ENCODE measurements at places on chromosomes 7 and 10.
A peak's percentile ranks its signal among the peaks of the same experiment; 100 is the strongest.

DNA sequence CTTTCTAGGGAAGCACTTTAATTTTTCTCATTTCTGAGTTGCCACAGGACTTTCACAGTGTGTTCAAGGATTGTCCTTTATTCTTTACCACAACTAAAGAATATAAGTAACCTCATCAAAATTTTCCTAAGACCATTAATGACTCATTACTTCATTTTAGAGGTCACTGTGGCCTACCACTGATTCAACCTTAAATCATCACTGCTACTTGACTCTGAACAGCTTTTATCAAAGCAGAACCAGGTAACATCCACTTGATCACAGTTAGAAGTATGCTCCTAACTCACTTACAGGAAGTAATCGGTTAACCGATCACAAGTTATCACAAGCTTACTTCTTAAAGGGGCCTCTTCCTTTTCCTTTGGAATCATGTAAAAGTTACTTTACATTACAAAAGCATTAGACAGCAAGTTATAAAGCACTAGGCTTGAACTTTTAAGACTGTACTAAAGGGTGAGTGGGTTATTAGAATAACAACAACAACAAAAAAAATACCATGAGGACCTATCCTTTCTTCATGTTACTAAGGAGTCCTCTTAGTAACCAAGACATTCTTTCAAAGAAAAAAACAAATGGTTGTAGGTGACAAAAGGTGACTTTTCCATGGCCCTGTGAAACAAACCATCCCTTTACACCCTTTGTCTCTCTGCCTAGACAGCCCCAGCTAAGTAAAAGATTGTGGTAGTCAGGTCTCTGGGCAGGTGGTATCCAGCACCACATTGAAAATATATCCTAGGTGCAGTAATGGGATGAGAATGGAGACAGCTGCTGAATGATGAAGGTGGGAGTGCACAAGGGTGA is 40.0 kb upstream of the PDK4 start:
- no peak for DNase-seq

- DNase-seq, result no peak
Measured at GRCh38 chr7:41067576-41067975, 635.3 kb downstream of the INHBA start.

DNA sequence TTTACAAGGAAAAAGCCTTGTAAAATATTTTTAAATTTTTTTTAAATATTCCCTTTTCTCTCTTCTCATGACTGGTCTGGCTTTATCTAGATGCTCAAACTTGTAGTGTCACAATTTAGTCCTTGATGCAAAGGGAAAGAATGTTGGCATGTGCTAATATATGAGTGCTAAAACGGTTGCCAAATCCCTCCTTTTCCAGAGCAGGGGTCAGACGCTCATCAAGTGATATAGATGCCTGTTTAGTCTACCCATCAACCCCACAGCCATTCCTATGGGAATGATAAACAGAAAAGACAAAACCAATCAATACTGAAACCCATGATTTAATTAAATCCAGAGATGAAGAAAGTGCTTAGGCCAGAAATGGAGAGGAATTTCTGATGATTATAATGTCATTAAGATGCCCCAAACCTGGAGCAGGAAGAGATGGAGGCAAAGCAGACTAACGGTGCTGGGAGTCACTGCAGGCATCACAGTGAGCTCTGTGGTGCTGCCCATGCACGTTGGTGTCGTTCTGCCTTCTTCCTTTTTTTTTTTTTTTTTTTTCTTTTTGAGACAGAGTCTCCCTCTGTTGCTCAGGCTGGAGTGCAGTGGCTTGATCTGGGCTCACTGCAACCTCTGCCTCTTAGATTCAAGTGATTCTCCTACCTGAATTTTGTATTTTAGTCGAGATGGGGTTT is 210.1 kb upstream of the STK17A start:
- peak; percentile 68 for DNase-seq

- no peak for DNase-seq
Measured at GRCh38 chr7:38462819-38463218, 168.4 kb downstream of the AMPH start.

GRCh38 chr7:70734411-70734810 is 397.5 kb upstream of the GALNT17 start:
- no peak for DNase-seq

GRCh38 chr7:147483634-147484292 is 1106.8 kb upstream of the C7orf33 start:
- DNase-seq, result no peak

DNA sequence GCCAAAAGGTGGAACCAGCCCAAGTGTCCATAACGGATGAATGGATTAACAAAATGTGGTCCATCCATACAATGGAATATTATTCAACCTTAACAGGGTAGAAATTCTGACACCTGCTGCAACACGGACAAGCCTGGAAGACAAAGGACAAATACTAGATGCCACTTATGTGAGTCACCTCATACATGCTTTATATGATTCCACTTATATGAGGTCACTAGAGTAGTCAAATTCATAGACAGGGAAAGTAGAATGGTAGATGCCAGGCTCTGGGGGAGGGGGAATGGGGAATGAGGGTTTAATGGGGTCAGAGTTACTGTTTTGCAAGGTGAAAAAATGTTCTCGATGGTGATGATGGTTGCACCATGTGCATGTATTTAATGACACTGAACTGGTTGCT is 34.0 kb upstream of the CYTH3 start:
- DNase-seq, result no peak

DNA sequence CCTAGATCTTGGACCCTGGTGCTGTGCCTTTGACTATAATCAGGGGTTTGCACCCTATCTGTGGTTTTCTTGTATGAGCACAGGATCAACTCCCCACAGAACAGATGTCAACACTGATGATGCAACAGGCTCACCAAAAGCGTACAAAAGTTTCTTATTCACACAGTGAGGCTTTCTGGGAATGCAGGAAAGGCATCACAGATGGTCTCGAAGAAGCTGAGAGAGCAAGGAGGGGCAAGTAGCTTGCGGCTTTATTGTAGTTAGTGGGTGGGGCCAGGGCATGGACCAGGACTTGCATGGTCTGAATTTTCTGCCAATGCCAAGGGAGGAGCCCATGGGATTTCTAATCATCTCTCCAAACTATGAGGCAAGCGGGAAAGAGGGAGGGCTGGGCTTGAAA is 46.2 kb downstream of the SEC61G start:
- no peak for DNase-seq

DNA sequence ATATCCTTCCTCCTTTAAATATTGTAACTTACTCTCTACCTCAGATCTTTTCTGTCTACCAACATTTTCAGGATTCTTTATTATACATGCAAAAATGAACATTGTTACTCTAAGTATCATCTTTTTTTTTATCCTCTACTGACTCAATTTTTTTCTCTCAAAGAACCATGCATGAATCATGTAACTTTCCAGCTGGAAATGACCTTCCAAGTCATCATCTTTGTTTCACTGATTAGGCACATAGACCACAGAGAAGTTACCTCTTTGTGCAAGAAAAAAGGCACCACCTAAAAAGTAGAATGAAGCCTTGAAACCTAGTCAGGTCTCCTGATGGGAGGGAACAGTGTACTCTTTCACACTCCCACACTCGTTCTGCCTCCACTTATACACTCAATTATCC is 234.9 kb downstream of the HGF start:
- no peak for DNase-seq

GRCh38 chr10:75283078-75283670 is 47.4 kb upstream of the COMTD1 start:
- DNase-seq, result peak; percentile 40

- no peak for DNase-seq
Measured at GRCh38 chr7:123120286-123120685, 79.5 kb downstream of the SLC13A1 start.

DNA sequence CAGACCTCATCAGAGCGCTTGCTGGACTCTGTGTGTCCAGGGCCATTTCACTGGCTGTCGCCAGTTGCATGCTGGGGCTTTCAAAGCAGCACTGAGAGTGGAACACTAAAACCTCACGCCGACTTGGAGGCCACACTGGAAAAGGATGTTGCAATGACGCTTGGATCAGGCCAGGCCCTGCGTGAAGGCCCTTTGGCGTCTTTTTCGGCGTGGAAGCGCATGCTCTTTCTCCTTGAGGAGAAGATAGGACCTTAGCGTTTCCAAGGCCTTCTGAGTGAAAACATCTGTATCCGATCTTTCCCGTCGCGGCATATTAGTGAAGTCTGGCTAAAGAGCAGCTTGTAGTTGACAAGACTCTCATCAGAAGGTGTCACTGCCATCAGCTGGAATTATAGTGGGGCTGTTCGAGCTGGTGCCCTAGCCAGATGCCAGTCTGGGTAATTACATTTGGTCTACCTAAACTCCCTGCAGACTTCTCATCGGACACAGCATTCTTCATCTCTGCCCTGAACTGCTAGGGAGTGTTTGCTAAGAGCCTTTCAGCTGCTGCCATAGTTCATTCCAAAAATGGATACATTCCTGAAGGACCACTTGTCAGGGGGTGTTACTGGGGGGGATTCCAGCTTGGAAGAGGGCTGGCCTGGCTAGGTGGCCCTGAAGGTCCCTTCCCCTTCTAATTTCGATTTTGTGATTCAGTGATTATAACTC is 167.7 kb upstream of the TCF7L2 start:
- DNase-seq, result peak; percentile 94

DNA sequence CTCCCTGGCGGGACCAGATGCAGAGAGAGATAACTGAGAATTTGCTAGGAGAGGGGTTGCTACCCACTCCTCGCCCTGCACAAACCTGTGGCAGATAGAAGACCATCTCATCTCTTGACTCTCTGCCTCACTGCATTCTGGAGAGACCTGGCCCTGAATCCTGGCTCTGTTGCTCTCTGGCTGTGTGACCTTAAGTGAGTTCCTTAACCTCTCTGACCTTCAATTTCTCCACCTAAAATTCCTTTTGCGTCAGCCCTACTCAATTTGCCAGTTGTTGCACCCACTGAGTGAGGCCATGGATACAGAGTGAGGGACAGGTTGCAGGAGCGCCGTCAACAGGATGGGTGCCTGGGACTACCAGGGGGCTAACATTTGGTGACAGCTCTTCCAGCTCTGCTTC is 5.2 kb downstream of the C10orf71 start:
- DNase-seq, result no peak

All from lung (tissue), 17 donors.